ENCODE measurements at places on chromosomes 16 and 17. TPM values are rescaled to one million over a fixed set of nuclear protein-coding genes. Genes with fewer than 3 reads are reported as not detected.

- DNase-seq = peak; percentile 86
These were observed 25.0 kb downstream of the TEX14 start for GRCh38 chr17:58666858-58667267.

GRCh38 chr16:28845293-28845692 is 855 bp downstream of the TUFM start:
- no peak for DNase-seq

DNA sequence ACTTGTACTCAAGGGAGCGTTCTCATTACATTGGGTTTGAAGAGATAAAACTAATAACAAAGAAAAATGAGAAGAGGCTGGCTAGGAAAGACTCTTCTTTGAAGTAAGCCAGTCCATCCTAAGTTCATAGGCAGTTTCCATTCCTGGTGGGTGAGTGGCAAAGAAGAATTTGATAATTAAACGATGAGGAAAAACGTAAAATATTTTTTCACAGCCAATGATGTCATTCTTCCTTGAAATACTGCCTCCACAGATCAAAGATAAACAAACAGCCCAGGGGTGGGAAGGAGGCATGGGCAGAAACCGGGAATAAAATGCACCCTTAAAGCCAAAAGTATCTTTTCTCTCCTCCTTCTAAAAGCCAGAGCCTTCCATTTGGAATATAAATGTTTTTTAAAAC is 346.6 kb downstream of the PMP22 start:
- no peak for DNase-seq

DNA sequence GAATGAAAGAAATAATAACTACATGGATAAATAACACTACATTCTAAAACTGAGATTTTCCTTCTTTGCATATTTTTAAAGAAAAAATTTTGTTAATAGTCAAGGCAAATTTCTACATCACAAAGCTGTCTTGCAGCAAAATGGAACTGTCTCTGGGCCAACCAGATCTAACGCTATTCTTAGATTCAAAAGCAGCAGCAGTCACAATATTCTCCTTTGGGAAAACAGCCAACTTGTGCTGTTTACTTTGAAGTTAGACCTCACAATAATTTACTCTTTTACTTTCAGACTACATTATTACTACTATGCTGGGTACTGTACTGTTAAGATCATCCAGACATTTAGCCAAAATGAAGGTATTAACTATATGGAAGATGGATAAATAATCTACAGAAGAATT is 189.1 kb downstream of the CEP112 start:
- no peak for DNase-seq

GRCh38 chr16:5541356-5541755 is 443.8 kb upstream of the EEF2KMT start:
- no peak for DNase-seq

- DNase-seq = no peak
These were observed 15.4 kb downstream of the TNS4 start for GRCh38 chr17:40485851-40486521.

GRCh38 chr17:50358177-50358576 is 12.3 kb downstream of the XYLT2 start:
- no peak for DNase-seq

DNA sequence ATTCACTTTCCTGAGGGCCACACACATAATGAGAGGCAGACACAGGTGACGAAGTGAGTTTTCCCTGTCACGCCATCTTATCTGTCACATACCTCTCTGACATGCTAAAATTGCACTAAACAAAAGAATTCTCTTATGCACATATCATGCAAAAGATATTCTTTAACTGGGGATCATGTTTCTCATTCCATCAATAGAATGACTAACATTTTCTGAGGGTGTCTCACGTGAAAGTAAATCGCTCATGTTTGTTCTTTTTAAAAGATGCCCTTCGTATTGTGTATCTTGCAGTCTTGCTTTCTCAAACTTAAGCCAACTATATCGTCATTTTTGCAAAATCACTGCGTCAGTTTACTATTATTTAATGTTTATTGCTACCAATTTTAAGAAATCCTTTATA is 306.4 kb downstream of the WWOX start:
- DNase-seq = no peak

DNA sequence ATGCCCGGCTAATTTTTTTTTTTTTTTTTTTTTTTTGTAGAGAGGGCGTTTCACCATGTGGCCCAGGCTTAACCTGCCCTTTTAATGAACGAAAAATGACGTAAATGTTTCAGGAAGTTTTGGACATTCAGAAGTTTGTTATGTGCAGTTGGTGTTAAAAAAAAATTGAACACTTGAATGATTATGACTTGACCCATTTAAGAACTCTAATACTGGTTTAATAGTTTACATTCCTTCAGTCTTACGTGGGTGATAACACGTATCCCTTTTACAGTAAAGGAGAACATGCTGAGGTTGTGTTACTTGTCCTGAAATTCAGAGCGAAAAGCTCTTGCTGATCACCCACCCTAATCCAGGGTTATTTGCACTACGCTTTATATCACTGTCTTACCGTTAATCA is 1.7 kb downstream of the MLYCD start:
- no peak for DNase-seq

OR4D1 gene
- total RNA-seq = not detected

DNA sequence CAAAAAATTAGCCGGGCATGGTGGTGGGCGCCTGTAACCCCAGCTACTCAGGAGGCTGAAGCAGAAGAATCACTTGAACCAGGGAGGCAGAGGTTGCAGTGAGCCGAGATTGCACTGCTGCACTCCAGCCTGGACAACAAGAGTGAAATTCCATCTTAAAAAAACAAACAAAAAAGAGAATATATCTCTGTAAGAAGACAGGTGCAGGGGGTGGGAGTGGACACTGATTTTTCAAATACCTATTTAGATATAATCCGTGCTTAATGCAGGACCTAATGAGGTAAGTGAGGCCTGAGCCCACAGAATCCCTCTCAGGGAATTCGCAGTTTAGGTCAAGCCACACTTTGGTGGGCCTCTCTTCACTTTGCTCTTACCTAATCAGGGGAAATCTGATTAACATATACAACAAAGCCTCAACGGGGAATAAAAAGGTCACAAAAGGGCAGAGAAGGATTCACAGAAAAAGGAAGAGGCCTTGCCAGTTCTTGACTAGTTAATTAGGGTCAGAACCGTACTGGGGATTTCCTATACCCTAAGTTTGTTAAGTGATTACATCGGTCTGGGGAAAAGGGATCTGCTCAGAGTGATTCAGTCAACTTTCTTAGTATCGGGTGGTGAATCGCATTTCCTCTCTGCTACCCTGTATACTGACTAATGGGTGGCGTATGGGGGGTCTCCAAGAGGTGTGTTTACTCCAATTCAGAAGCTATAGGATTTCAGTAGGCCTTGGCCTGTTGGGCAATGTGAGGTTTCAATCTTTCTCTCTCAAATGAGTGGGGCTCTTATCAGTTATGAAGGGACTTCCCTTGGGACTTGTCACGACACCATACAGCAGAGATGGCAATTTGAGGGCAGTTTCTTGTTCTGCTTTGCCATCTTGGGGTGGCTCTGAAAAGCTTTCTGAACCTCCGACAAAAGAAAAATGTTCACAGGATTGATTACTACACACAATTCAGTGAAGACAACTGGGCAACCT is 1.9 kb upstream of the NFAT5 start:
- peak; percentile 11 for DNase-seq

TSPOAP1 gene
- total RNA-seq = 10.2 TPM

GRCh38 chr16:2881783-2882649 is 999 bp upstream of the FLYWCH2 start:
- no peak for DNase-seq

IRX5 gene
- total RNA-seq = 19.0 TPM

GRCh38 chr17:66938656-66939055 is 25.9 kb upstream of the CACNG4 start:
- no peak for DNase-seq

SCNN1G gene
- total RNA-seq = 5.4 TPM

- DNase-seq = no peak
These were observed 156.2 kb upstream of the TNRC6C start for GRCh38 chr17:77802333-77802615.

GRCh38 chr16:75792771-75793492 is 66.6 kb upstream of the CPHXL start:
- DNase-seq = no peak

CLDN7 gene
- total RNA-seq = 197 TPM

DNA sequence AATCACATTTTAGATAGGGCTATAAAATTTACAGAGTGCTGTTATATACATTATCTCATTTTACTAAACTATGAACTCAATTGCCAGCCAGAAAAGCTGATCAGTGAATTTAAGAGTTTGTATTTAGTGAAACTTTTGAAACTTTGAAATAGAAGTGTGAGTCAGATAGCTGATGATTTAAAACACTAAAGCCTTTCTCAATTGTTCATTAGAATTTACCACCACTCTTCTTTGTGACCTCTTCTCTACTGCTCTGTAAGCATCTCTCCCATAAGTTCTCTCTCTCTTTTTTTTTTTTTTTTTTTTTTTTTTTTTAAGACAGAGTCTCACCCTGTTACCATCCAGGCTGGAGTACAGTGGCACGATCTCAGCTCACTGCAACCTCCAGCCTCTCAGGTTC is 43.7 kb downstream of the GOSR1 start:
- no peak for DNase-seq

DNA sequence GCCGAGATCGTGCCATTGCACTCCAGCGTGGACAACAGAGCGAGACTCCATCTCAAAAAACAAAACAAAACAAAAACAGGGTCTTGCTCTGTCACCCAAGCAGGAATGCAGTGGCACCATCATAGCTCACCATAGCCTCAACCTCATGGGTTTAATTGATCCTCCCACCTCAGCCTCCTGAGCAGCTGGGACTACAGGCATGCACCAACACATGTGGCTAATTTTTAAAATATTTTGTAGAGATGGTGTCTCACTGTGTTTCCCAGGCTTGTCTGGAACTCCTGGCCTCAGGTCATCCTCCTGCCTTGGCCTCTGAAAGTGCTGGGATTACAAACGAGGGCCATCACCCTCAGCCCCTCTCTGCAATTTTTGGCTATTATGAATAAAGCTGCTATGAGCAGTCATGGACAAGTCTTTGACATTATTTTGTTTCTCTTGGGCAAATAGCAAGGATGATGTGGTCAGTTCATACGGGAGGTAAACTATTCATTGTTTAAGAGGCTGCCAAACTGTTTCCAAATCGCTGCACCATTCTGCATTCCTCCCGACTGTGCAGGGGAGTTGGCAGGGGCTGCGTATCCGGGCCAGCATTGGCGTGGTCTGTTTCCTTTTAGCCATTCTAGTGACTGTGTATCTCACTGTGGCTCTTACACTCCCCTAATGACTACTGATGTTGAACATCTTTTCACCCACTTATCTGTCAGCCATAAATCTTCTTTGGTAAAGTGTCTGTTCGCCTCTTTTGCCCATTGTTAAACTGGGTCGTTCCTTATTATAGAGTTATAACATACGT is 21.1 kb downstream of the EIF4A3 start:
- peak; percentile 13 for DNase-seq

PMP22 gene
- total RNA-seq = 165 TPM

DNA sequence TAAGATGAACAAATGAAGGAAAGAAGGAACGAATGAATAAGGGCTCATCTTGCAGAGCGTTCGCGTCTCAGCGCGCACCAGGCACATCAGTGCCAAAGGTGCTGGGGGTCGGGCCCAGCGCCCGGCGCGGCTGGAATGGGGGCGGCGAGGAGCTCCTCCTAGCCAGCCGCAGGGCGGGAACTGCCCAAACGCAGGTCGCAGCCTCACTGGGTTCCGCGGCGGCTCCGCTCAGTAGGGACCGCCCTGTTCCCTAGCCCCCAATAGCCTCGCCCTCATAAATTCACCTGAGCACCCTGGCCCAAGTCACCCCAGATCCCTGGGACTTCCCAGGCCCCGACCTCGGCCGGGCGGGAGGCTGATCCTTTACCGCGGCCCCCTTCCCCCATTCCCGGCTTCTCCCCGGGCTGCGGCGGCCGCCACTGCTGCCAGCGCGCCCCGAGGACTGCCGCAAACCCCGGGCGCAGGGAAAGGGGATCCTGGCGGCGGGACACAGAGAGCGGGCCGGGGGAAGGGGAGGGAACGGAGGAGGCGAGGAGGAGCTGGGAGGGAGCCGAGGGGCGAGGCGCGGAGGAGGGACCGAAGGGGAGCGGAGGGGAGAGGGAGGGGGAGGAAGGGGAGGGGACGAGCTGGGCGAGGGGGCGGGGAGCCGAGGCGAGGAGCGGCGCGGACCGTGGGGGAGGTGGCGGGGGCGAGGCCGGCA is 377 bp upstream of the CRHR1 start:
- DNase-seq = no peak

- DNase-seq = no peak
These were observed 415.9 kb upstream of the ERCC4 start for GRCh38 chr16:13503960-13504635.

DNA sequence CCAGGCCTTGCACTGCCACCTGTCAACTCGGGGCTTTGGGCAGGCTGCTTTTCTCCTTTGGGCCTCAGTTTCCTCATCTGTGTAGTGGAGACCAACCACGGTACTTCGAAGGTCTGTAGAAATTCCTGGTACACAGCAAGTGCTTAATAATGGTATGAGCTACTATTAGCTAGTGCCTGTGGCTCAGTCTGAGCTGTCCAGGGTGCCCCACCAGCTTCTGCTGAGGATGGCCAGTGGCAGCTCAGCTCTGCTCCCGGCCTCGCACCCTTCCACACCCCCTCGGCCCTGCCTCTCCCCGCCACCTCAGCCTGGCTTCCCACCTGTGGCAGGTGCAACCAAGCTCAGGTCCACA is 26.2 kb upstream of the PLCG2 start:
- DNase-seq = no peak

GRCh38 chr16:65323655-65324237 is 201.9 kb upstream of the CDH11 start:
- DNase-seq = no peak

DNA sequence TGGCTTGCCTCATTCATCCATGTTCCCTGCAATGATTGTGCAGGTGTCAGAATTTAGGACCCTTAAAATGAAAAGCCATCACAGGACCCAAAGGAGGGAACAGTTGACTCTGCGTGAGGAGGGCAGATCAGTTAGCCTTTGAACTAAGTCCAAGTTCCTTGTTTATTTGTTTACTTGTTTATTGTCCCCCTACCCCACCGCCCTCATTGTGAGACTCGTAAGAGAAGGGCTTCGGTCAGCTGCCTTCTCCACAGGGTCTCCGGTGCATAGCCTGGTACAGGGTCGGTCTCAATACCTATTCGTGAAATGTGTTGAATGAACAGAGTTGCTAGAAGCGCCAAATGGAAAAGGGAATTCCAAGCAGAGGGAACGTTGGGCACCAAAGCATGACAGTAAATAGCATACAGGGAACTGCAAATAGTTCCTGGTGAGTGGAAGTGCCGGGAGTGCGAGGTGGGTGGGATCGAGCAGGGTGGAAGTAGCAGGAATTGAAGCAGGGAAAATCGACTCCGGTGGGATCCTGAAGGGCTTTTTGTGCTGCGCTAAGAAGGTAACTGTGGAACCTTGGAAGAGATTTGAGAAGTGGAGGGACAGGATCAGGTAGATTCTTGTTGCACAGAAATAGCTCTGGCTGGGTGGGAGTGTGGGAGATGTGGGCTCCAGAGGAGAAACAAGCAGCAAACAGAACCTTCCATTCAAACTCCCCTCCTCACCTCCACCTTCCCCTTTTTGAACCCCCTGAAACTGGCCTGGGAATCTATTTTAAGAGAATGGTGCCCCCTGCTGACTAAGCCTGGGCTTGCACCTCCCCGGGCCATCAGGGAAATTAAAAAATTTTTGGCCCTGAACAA is 12.7 kb downstream of the SLC35B1 start:
- no peak for DNase-seq

- peak; percentile 9 for DNase-seq
These were observed 22.2 kb downstream of the TBX4 start for GRCh38 chr17:61474235-61474927.

PERCC1 gene
- not detected for total RNA-seq

XAF1 gene
- total RNA-seq = 62.9 TPM
